Ovary (tissue), 10 donors: ENCODE measurements at places on chromosomes 7 and 10. TPM values are rescaled to one million over a fixed set of nuclear protein-coding genes. Genes with fewer than 3 reads are reported as not detected.
A peak's percentile ranks its signal among the peaks of the same experiment; 100 is the strongest.

IL6 gene
- total RNA-seq = 0.62 TPM

CYP2E1 gene
- 1.9 TPM for total RNA-seq

LOXL4 gene
- total RNA-seq = 5.5 TPM

GPC2 gene
- 5.6 TPM for total RNA-seq

PYROXD2 gene
- total RNA-seq = 14.1 TPM

RAPGEF5 gene
- 6.4 TPM for total RNA-seq

NXPH1 gene
- not detected for total RNA-seq

UCMA gene
- total RNA-seq = 0.38 TPM

DNA sequence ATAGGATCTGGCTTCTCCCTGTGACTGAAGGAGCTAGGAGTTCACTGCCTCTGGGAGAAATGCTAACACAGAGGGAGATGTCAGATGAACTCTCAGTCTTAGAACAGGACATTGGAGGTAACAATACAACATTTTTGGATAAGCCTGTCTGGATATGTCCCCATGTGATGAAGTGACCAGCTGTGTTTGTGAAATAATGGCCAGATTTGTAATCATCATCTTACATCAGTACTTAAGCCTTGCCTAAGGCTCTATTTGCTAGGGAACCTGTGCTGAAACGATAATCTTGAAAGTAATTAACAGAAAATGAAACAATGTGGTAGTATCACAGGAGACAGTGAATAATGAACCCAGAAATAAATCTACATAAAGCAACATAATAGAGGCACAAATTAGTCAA is 56.2 kb downstream of the CRPPA start:
- no peak for DNase-seq

DNA sequence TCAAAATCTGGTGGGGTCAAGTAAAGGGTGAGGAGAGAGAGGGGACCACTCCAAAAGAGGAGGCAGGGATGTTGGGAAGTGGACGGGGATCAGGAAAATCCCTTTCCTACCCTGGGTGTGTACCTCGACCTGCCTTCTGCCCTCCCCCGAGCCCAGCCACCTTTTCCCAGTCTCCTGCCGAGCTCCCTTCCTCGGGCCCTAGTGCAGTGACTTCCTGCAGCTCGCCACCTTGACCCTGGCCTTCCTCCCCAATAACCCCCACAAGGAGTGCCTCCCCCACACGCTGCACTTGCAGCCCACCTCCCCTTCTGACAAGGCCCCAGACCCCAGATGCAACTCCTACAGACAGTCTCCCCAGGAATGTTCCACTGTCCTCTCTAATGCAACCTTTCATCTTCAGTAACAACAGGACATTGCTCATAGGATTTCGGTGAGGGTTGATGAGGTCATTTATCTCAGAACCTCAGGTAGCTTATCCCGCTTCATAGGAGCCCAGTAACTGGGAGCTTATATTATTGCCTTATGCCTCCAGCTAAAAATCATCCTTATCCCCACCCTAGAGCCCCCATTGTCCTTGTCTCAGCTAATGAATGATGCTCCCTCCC is 90.1 kb downstream of the MKI67 start:
- DNase-seq = no peak

GRCh38 chr7:2820508-2820934 is 23.6 kb downstream of the GNA12 start:
- peak; percentile 63 for DNase-seq

DNA sequence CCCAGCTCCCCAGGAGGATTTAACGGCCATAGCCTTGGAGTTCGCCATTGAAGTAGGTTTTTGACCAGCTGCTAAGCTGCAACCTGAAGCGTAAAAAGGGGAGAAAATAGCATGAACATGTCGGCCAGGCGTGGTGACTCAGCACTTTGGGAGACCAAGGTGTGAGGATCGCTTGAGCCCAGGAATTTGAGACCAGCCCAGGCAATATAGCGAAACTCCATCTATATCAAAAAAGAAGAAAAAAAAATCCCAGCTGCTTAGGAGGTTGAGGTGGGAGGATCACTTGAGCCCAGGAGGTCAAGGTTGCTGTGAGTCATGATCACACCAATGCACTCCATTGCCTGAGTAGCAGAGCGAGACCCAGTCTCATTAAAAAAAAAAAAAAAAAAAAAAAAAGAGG is 32.2 kb upstream of the MCU start:
- DNase-seq = no peak

GRCh38 chr7:19690736-19691135 is 18.1 kb downstream of the POLR1F start:
- DNase-seq = no peak

DNA sequence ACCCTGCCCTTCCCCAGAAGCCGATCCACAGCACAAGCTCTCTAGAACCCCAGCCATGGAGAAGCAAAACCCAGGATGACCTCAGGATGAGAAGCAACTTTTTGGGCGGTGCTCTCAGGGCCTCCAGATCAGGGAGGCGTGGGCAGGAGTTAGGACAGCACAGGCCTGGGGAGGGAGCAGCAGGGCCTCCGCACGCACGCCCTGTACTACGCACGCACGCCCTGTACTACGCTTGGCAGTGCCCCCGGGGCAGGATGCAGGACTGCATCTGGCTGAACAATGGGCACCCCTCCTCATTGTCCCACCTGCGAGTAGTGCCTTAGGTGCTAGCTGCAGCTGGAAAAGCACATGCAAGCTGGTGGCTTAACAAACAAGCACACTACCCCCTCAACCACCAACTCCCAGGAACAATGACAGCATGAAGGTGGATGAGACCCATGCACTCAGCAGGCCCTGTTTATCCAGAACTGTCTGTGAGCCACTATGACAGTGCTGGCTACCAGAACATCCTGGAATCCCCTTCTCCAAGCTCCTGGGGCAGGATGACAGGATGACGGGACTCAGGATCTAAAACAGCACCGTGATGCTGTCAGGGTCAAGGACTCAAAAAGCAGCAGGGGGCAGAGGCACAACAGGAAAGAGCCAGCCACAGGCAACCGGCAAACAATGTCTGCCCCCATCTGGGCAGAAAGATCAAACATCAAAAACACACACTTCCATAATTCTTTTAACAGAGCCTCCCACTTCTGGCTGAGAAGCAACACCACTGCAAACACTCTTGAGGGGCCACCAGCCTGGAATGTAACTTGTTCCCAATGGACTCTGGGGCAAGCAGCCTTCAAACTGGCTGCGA is 11.8 kb downstream of the PODXL start:
- DNase-seq = peak; percentile 43

DNA sequence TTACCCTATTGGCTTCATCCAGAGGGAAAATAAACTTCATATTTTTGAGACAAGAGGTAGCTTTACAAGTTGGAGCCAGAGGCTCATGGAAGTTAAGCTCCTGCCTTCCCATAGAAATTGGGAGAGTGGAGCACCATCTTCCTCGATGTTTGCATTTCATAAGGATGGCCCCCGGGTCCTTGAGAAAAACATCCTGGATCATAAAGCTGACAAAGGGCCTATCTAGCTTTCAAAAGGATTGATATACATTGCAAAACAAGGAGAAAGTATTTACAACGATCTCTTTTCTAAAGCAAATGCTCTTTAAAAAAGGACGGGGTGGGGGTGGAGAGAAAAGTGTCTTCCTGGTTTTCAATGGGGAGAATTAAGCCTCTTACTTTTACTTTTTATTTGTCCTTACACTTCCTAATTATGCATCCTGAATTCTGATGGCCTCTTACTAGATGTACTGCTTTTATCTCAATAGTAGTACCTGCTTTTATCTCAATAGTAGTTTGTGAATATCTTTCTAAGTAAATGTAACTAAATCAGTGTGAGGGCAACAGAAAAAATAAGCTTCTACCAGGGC is 65.6 kb downstream of the PTPRZ1 start:
- no peak for DNase-seq

DNA sequence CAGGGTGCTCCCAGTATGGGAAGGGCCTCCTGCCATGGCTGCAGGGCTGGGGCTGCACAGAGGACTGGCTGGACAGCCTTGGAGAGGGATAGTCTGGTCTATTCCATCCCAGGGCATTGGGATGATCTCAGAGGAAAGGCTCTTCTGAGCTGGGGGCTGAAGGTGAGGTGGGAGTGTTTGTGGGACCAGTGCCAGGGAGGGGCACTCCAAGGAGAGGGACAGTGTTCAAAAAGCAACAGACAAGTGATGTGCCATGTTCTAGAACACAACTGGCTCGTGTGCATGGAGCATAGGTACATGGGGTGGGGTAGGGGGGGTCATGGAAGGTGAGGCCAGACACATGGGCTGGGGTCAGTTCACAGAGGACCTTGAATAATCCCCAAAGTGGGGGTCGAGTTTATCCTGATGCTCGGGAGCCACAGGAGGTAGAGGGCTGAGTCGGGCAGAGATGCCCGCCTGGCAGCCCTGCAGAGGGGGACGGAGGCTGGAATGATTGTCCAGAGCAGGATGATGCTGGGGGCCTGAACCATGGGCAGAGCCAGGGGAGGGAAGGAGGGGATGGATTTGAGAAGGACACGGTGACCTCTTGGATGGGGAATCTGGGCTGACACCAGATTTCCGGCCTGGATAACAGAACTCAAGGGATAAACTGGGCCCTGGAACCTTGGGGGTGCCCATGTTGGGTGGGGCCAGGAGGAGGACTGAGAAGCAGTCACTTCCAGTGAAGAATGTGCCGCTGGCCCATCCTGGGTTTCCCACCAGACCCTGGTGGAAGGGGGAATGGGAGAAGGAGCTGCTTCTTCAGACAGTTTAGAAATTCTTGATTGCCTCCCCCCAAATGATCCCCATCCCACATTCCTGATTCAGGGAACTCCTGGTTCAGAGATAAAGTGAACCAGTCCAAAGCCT is 50.4 kb downstream of the NEURL1 start:
- no peak for DNase-seq

DNA sequence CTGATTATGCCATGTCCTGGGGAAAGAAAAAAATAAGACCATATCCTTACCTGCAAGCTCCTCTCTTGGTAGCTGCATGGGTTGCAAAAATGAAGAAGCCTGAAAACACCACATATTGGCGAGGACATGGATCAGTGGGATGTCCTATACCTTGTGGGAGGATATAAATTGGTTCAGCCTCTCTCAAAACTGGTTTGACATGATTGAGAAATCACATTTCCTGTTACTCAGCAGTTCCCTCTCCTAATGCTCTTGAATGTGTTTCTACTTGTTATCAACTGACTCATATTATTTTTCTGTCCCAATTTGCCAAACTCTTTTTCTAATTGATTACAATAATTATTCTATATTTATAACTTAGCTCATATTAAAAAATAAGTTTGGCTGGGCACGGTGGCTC is 380.2 kb downstream of the EXOC4 start:
- no peak for DNase-seq

- DNase-seq = no peak
These were observed 42.9 kb upstream of the MMD2 start for GRCh38 chr7:5001911-5002310.

- no peak for DNase-seq
These were observed 313.0 kb upstream of the GLI3 start for GRCh38 chr7:42549866-42550485.

DNA sequence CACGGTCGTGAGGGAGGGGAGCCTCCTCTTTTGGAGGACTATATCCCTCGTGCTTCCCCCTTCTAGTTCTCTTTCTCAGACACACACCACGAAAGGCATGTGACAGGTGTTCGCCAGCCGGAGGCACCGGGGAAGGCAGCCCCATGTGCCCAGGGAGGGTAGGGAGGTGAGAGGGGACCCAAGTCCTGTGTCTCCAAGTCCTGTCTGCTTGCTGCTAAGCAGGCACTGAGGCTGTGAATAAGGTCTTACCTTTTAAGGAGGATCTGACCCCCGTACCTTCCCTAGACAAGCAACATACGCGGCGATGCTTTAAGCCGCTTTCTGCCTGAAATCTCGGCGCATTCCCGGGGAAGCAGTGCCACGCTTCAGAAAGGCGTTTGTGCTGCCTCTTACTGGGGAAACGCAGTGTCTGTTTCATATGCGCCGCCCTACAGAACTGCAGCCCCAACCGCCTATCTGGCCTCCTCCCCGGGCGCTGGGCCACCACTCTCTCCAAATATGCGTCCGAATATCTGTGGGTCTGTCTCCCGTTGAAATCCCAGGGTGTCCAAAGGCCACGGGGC is 770 bp downstream of the PLXNA4 start:
- peak; percentile 48 for DNase-seq

- DNase-seq = no peak
These were observed 17.0 kb downstream of the FAM20C start for GRCh38 chr7:209416-209815.

- no peak for DNase-seq
These were observed 213.0 kb upstream of the CHRM2 start for GRCh38 chr7:136655414-136655813.

DNA sequence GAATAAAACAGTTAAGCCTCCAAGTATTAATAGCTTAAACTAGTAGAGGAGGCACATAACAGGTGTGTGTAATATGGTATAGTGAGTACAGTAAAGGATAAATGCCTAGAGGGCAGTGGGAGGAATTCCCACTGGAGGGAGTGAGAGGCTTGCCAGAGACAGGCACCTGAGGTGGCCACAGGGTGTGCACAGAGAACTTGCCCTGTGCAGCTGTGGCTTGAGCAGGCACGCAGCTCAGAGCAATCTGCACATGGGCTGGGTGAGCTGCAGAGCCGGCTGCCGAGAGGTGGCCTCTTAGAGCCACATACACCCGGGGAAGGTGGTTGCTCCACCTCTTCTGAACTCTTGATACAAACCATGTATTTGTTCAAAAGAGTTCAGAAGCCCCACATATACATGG is 237.1 kb downstream of the COBL start:
- DNase-seq = no peak

- no peak for DNase-seq
These were observed 417.1 kb downstream of the SUGCT start for GRCh38 chr7:40551685-40552576.

- DNase-seq = no peak
These were observed 115.5 kb upstream of the CREB5 start for GRCh38 chr7:28296571-28297483.

DNA sequence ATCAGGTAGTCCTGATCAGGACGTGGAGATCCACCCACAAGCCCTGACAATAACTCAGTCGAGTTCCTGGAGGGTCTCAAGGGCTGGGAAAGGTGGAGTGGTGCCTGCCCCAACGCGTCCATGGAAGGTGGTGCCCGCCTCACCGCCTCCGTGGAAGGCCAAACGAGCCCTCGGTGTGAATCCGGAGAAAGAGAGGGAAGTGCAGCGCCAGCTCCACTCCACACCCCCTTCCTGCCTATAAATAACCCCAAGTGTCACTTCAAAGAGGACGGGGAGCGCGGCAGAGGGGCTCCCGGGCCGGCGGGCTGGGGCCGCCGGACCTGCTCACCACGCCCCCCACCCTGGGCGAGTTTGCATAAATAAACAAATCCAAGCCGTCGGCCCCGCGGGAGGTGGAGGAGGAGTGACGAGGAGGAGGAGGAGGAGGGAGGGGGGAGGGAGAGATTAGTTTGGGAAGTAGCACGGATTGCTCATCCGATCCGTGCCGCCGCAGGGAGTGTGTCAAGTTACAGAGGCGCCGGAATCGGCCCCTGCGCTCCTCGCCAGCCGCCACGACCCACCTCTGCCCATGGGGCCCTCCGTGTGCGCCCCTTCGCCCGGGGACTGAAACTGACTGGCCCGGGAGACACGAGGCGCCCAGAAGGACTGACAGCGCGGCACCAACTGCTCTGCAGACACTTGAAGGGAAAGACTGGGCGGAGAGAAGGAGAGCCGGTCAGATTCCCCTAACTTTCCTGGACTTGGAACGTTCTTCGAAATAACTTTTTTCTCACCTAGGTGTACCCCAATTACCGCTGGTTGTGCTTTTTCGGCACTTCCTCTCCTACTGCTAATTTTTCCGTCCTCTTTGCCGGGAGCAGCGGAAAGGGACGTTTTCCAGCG is at the start of gene COL13A1:
COL13A1 (plus strand) TSS at position 473 of the 882 bp plus-strand sequence. CDS start 518 bp downstream, outside the sequence.
- no peak for DNase-seq
